Effector memory CD4-positive, alpha-beta T cell (primary cell): ENCODE measurements at places on chromosomes 13 and 19.
A peak's percentile ranks its signal among the peaks of the same experiment; 100 is the strongest.

DNA sequence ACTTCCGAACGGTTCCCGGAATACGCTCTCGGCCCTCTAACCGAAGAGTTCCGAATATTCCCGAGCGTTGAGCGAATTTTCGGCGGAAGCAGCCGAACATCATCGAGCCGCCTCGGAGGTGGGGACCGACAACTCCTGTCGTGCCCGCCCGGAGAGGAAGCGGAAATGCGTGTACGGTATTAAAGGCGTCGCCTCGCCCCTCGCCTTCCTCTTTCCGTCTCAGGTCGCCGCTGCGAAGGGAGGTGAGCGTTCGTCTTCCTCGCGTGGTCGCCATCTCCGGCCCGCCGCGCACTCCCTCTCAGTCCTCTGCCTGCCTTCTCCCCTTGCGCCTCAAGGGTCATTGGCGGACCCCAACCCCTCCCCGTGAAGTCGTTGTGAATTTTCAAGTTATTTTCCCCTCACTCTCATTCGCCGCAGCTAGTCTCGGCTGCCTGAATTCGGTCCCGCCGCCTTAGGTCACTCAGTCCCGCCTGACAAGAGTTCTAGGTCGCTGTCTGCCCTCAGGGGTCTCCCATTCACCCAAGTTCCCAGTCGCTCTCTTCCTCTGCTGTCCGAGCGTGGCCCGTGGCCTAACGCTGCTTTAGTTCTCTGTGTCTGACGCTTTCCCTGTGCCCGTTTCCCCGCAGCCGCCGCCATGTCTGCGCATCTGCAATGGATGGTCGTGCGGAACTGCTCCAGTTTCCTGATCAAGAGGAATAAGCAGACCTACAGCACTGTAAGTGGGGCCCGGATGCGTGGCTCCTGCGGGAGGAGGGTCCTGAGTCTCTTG is at the start of gene RPL28:
Gene RPL28 (plus strand): TSS at position 209 of the 769 bp plus-strand sequence. CDS start 426 bp downstream, at position 635.
- peak; percentile 96 for DNase-seq

DNA sequence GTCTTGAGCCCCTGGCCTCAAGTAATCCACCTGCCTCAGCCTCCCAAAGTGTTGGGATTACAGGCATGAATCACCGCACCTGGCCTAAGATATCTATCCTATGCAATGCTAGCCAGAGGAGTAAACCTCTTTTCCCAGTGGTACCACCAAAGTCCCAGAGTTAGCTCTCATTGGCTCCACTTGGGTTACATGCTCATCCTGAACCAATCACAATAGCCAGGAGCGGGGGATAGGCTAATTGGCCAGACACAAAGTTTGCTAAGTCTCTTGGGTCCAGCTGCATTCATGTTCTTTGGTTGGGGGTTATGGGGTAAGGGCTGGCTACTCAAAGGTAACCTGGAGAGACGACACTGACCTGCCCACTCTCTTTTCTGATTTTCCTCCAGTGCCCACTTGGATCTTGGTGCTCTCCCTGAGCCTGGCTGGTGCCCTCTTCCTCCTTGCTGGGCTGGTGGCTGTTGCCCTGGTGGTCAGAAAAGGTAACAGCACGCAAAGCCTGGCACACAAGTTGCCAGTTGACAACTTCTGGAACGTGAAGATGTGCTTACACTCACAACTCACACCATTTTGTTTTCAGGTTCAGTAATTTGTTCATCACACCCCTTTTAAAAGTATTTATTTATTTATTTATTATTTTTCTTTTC is 7.8 kb downstream of the C19orf38 start:
- no peak for DNase-seq

DNA sequence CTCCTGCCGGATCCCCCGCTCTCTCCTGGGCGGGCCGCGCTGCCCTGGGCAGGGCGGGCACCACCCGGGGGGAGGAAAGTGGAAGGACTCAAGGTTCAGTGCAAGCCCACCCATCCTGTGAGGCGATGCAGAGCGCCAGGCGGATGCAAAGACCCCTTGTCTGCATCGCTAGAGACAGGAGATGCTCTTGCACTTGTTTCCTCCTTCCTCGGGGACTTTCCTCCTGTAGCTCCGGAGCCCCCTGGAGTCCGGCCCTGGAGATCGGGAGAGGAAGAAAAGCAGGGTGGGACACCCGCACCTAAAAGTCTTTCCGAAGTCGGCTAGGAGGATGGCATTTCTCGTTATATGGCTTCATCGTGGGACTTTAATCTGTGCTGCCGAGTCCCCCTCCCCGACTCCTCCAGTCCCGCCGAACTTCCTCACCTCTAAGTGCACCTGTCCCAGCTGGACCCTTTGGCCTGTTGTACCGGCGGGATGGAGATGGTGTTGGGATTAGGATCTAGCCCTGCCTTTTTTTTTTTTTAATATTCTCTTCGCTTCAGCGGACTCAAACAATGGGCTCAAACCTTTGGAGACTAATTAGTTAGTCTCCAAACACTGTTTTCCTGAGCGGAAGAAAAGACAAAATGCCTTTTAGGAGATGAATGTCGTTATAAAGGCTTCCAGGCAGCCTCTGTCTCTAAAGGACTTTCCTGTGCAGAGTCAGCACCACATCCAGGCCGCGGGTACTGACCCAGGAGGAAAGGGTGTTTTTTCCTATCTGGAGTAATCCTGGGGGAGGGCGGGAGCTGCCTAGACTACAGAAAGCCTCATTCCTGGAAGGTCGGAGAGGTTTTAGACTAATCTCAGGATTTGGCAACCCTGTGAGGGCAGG is 725 bp downstream of the FAM124A start:
- no peak for DNase-seq

DNA sequence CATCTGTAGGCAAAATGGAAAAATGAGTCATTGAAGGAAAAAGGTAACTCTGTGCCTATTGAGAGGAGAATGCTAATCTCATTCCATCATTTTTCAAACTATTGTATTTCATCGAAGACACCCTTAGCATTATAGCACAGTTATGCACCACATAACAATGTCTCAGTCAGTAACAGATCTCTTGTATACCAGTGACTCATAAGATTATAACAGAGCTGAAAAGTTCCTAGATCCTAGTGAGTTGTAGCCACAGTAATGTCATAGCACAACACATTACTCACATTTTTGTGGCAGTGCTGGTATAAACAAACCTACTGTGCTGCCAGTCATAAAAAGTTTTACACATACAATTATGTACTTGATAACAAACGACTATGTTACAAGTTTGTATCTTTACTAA is 1077.6 kb downstream of the DIAPH3 start:
- no peak for DNase-seq

- DNase-seq, result no peak
Observed at GRCh38 chr13:102597029-102597961, 509 bp downstream of the TPP2 start.

DNA sequence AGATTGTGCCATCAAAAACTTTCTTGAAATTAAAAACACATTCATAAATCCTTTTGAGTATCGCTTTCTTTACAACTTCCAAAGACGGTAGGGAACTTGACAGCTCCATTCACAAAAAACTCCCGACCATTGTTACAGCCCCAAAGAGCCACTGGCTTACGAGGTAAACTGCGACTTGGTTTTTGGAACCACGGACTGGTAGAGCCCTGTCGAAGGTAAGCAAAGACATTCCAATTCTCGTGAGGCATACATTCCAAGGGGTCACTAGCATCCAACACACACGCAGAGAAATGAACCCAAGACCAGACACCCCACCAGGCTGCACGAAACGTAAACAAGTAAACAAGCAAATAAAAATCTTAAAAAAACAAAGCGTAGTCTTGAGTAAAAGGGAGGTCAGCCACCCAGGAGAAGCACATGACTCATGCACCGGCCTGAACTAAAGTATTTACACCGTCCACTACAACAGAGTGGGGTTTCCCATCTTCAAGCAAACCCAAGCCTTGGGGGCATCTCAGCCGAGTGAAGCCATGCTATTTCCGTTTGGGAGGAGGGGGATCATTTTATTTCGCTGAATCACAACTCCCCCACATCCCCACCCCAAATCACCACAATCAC is 1.4 kb downstream of the BRD4 start:
- DNase-seq, result peak; percentile 15

GRCh38 chr13:41909506-41909905 is 51.4 kb downstream of the VWA8 start:
- DNase-seq, result no peak

DNA sequence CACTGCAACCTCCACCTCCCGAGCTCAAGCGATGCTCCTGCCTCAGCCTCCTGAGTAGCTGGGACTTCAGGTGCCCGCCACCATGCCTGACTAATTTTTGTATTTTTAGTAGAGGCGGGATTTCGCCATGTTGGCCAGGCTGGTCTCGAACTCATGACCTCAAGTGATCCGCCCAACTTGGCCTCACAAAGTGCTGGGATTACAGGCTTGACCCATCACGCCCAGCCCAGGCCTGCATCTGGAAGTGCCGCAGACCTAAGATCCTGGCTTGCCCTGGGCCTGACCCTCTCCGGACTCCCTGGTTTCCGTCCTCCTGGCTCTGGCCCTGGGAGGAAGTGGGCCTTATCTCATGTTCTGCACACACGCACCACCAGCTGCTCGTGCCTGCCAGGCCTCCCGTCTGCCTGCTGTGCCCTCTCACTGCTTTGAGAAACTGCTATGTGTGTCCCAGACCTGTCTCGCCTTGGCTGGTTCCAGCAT is 4.7 kb upstream of the PTGIR start:
- DNase-seq, result no peak

GRCh38 chr19:7265963-7266362 is 28.3 kb downstream of the INSR start:
- no peak for DNase-seq
